Activated CD4-positive, alpha-beta T cell treated with anti-CD3 and anti-CD28 coated beads, Interleukin-2, amount 50 U/mL, for 48 hours (primary cell): ENCODE measurements at places on chromosomes 11 and 22.

GRCh38 chr22:36175892-36176291 is 15.3 kb upstream of the APOL3 start:
- DNase-seq = no peak

GRCh38 chr11:44065841-44066731 is at the start of gene ACCS:
TSS of gene ACCS (plus strand) at chr11:44066270. CDS start at chr11:44067628, 1,358 bp downstream.
- peak; percentile 84 for DNase-seq

- DNase-seq = no peak
Observed at GRCh38 chr11:118287006-118287405, 17.5 kb upstream of the CD3E start.

- no peak for DNase-seq
Observed at GRCh38 chr11:35190804-35191348, 51.9 kb downstream of the CD44 start.

GRCh38 chr22:35548722-35549112 is 8.1 kb downstream of the RASD2 start:
- no peak for DNase-seq

DNA sequence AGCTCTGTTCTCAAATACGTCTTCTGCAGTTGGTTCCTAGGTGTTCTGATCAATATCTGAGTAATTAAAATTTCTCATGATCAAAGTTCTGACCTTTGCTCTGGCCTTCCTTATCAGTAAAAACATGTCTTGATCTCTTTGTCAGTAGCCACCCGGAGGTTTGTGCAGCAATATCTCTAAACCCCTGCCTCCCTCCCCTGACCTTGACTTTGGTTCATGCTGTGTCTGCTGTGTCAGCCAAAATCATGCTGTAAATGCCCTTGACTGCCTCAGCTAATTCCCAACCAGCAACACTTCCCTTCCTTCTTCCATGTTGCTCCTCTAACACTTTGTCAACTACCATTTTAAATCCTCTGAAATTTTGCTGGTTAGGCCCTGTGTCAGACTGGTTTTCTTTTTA is 424.7 kb downstream of the FAM181B start:
- no peak for DNase-seq

DNA sequence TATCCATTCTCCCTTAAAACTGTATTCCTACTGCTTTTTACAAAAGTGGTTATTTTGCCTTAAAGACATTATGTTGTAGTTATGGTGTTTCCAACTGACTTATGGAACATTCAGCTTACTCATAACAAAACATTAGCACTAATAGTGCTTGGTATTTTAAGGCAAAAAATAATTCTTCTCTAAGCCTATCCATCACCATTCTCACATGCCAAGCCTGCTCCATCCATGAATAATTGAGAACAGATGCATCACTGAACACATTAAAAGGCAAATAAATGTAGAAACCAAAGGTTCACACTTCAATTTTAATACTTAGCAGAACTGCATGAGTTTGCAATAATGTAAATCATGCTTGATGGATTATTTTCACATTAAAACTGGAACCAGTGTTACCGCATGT is 42.3 kb upstream of the DDI1 start:
- DNase-seq = no peak

DNA sequence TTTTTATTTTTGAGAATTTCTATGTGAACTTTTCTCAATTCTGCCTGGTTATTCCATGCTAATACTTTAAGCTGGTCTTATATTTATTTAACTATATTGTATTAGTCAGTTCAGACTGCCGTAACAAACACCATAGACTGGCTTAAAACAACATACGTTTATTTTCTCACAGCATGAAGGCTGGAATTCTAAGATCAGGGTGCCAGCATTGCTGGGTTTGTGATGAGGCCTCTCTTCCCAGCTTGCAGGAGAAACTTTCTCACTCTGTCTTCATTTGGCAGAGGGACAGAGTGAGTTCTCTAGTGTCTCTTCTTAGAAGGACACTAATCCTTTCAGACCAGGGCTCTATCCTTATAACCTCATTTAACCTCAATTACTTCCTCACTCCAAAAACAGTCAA is 16.2 kb upstream of the TEAD1 start:
- DNase-seq = no peak

DNA sequence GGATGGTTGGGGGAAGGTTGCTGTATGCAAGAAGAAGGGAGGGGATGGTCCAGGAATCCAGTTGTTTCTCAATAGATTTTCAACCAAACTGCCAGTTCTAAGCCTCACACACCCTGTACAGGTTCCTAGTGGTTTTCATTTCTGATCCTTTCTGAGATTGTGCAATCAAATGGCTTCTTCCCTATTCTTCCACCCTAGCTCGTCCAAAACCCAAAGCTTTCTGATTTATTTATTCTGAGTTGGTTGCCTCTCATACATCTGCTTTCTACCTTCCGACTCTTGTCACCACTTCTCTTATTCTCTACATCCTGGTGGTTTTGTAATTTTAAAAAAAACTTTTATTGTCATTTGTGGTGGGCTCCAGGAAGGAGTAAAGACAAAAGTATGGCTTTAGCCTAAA is 12.6 kb downstream of the OR5A2 start:
- no peak for DNase-seq
